ENCODE measurements at places on chromosomes 12 and 14.

DNA sequence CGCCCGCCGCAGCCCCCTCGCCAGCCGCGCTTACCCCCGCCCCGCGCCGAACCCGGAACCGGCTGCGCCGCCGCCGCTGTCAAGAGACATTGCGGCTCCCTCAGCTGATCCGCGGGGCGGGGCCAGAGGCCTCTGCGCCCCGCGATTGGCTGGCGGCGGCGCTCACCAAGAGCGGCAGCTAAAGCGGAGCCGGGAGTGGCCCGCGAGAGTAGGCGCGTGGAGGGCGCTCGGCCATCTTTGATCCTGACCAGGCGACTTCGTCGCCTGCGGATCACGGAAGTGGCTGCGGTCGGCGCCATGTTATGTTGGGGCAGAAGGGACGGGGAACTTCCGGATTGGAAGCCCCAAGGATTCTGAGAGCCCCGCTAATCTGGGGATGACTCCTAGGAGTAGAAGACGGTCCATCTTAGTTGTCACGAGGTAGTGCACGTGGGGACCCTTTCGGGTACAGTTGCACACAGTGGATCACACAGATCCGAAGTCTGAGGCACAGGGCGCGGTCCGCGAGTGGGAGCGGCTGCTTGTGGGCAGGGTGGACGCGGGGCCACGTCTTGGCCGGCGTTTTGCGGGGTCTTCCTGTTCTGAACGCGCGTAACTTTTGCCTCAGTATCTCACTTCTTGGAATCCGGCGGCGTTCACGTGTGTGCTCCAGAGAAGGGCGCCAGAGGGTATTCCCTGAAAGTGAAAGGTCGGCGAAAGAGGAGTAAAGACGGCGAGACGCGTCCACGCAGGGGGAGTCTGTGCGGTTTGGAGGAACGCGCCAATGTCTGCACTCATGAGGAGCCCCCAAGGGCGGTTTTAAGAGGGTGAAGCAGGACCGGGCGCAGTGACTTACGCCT lies at the start of gene CHFR:
TSS of gene CHFR (minus strand) at position 93 of the 839 bp plus-strand sequence. CDS start 277 bp downstream, outside the sequence.
- peak; percentile 91 for DNase-seq

GRCh38 chr14:61472011-61472672 lies 150.8 kb downstream of the PRKCH start:
- DNase-seq: no peak

DNA sequence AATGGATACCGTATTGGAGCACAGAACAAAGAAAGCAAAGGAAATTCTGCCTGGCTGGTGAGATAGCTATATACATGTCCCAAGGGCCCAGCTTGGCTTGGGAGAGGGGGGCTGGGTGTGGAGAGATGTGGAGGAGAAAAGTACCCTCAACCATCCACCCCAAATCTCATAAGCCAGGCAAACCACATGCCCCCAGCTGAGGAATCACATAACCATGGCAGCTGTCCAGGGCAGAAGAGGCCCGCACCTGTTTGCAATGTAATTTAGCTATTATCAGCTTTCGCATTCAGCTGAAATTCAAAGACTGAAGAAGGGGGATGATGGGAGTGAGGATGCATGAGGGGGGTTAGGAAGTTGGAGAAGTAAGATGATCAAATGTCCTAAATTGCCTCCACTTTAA lies 196.1 kb downstream of the TBX5 start:
- DNase-seq: no peak

DNA sequence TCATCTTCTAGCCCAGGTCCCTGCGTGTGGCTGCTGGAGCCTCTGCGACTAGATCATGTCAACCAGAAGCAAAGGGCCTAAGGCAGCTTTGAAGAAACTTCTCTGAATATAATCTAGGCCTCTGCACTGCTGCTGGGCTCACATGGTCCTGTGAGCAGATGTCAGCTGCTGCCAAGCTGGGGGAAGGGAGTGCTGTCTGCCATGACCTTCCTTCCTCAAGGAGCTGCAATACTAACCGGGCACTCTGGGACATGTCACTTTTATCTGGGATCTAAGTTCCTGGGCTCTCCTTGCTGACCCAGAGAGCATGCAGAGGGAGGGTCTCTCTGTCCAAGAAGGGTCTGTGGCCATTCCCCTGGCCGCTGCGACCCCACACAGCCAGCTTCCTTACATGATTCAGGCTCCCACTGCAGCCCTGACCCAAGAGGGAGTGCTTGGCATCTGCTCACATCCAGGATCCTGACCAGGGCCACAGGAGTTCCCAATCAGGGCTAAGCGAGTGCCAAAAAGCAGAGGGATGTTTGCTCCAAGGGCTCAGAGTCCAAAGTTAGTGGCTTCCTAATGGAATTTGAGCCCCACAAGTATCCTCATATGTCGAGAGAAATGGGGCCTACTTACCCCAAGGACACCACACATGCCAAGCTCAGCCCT lies 74.0 kb downstream of the PLEKHG3 start:
- DNase-seq: no peak

- no peak for DNase-seq
These were observed 36.5 kb upstream of the TMPRSS12 start for GRCh38 chr12:50806176-50806575.

DNA sequence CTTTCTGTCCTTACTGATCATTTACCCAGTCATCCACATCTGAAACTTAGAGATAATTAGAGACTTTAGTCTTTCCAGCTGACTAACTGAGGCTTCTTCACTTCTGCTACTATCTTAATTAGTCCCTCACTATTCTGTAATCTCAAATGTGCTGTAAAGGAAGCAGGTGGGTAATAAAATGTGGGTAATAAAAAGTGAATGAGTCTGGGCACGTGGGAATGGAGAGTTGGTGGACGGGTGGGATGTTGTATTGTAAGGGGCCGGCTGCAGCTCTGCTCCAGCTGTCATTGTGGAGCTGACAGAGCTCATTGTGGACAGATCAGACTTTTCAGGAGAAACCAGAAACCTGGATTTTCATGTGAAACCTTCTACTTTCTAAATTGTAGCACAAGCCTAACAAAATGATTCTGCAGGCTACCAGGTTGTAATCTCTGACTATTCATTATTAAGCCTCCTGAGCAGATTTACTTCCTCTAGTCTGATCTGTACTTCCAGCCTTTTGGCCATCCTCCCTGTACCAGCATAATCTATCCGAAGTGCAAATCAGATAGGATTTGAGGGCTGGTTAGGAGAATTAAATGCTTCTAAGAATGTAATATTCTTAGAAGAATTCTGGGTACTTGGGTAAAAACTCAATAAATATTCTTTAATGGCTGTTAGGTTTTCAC lies 42.0 kb upstream of the BMAL2 start:
- DNase-seq: no peak

DNA sequence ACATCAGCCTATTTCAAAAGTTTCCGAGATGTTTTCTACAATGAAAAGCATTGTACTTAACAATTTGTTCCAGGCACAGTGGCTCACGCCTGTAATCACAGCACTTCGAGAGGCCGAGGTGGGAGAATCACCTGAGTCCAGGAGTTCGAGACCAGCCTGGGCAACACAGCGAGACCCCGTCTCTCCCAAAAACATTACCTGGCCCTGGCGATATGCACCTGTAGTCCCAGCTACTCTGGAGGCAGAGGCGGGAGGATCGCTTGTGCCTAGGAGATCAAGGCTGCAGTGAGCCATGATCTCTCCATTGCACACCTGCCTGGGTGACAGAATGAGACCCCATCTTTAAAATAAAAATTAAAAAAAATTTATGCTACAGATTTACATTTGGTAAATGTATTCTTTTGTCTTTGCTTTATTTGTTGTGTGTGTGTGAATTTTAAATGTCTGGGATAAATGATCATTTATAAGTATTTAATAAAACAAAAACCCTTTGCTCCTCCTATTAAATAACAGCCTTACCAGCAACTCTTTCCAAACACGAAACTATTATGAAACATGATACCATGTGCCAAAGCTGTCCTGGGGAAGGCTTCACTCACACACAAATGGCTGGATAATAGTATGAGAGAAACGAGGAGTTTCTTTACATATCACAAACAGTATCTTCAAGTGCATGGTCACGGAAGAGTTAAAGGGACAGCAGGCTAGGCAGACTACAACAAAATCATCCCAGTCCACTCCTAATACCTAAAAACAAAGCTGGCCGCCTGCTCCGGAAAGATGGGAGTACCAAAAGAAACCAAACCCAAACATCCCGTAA lies 1.1 kb downstream of the ATXN3 start:
- DNase-seq: no peak

DNA sequence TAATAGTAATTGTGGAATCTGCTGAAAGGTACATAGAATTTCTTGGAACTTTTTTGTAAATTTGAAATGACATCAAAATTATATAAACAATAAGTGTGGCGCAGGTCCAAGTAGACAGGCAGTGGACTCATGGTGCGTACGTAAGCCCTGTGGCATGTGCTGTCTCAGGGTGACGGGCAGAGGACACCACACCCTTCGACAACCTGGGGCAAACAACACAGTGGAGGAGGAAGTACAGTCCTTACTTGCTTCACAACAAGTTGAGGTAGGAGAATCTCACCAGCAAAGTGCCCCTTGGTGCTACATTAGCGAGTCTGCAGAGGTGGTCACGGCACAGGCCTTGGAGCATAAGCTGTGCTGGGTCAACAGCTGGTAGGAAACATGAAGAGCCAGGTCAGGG lies 180.9 kb downstream of the AEBP2 start:
- DNase-seq: no peak

DNA sequence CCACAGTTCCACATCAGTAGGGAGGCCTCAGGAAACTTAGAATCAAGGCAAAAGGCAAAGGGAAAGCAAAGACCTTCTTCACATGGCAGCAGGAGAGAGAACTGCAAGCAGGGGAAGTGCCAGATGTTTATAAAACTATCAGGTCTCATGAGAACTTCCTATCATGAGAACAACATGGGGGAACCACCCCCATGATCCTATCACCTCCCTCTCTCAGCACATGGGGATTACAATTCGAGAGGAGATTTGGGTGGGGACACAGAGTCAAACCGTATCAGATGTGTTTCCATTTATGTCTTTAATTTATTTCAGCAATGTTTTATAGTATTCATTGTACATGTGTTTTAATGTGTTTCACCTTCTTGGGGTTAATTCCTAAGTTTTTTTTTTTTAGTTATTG lies 25.8 kb downstream of the METAP2 start:
- no peak for DNase-seq

DNA sequence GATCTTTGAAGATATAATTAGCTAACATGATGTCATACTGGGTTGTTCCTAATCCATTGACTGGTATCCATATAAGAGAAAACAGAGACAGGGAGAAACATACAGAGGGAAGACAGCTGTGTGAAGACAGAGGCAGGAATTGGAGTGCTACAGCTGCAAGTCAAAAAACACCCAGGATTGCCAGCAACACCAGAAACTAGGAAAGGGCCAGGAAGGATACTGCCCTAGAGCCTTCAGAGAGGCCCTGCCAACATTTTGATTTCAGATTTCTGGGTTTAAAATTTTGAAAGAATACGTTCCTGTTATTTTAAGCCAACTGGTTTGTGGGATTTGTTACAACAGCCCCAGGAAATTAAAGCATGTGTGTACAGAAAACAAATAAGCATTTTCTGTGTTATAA lies 473.7 kb upstream of the FLRT2 start:
- no peak for DNase-seq

- DNase-seq: no peak
These were observed 10.4 kb downstream of the MAP4K5 start for GRCh38 chr14:50521912-50522341.

DNA sequence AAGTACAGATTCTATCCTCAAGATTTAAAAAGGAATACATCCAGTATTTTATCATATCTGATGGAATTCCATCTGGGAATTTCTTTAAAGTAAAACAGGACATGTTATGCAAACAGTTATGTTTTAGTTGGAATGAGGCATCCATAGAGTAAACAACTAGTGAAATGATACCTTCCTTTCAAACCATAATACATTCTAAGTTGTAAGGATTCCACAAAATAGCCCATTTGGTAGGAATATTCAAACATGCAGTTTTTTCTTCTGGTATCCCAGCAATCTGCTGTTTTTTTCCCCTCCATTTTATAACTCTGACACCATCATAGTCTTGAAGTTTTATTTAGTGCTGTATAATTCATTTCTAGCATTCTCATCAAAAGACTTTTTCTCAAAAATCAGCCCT lies 149.6 kb downstream of the ADAMTS20 start:
- no peak for DNase-seq

DNA sequence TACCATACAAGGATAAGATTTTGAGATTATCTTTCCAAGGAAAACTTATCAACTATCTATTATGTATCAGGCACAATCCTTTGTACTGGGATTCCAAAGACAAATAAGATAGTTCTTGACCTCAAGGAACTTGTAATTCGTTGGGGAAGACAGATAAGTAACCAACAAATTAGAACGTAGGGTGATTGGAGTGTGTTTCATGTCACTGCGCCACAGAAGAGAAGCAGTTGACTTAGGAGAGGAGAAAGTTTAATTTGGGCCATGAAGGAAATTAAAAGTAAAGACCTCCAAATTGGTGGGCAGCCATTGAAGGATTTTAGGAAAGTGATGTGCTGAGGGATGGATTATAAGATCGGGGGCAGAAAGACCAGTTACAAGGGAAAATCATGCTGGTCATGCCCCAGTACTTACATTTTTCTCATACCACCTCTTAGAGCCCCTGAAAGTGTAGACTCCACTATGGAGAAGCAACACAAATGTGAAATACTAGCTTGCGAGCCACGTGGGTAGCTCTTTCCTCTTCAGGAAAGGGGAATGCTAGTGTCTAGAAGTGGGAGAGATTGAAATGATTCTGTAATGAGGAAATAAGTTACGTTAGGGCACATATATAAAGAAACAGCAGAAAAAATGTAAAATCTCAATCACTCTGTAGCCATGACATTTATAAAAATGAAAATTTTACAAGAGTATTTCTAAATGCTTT lies 148.7 kb downstream of the ETV6 start:
- DNase-seq: no peak

DNA sequence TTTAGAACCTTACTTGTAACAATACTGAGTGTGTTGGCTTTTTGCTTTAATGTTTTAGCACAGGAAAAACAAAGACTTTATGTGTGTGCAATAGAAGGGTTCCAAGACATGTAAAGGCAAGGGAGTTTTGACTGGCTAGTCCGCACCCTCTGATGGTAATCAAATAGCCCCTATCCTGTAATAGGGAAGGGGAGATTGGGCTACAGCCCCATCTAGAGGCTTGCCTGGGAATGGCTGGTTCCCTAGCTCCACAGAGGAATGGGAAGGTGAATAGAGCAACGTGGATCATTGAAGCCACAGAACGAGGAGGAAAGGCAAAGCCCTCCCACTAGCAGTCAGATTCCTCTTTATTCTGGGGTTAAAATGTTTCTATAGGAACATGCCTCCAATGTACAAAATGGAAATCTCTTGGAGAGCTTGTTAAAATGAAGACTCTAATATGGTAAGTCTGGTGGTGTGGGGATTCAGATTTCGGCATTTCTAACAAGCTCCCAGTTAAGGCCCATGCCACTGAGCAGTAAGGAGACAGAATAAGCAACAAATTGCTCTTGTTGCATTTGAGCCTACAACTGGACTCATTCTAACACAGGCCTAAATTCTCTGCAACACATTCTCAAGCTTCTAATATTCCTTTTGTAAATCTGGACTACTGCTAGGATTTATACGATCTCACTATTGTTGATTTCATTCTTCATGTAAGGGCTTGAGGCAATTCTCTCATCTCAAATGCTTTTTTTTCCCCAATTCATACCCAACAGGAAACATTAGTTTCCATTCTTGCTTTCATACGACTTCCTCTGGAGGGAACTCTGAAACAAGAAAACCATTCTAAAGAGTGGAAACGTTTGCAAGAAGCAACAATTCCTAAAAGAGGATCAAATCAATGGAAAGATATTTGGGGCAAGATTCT lies 57.1 kb downstream of the NIN start:
- DNase-seq: no peak

GRCh38 chr12:128771681-128772080 lies 52.1 kb downstream of the SLC15A4 start:
- DNase-seq: no peak

All from activated T-helper 9 cell treated with anti-CD3 and anti-CD28 coated beads, Interleukin-2, amount 50 U/mL, for 16 hours (primary cell).